Activated gamma-delta T cell treated with anti-CD3 and anti-CD28 coated beads, Interleukin-2, amount 50 U/mL, for 16 hours (primary cell): ENCODE measurements at places on chromosomes 2 and 18.

- no peak for DNase-seq
These were observed 192.1 kb upstream of the NCKAP5 start for GRCh38 chr2:133760376-133760775.

DNA sequence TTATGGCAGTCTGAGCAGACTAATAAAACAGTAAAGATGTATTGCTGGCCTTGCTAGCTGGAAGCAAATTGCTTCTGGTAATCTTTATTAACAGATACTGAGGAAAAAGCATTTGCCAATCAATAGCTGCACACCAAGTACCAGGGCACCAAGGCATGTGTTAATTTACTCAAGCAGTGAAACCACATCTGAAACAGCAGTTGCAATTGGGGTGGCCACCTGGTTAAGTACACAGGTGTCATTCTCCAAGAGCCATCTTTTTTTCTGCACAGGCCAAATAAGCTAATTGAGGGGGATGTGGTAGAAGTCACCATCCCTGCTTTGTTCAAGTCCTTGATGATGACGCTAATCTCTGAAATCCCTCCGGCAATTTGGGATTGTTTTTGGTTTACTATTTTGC is 8.6 kb upstream of the SEH1L start:
- no peak for DNase-seq

GRCh38 chr2:9752441-9753275 is 90.6 kb upstream of the TAF1B start:
- DNase-seq: peak; percentile 75

GRCh38 chr2:112591413-112591812 is 7.0 kb downstream of the CHCHD5 start:
- no peak for DNase-seq

DNA sequence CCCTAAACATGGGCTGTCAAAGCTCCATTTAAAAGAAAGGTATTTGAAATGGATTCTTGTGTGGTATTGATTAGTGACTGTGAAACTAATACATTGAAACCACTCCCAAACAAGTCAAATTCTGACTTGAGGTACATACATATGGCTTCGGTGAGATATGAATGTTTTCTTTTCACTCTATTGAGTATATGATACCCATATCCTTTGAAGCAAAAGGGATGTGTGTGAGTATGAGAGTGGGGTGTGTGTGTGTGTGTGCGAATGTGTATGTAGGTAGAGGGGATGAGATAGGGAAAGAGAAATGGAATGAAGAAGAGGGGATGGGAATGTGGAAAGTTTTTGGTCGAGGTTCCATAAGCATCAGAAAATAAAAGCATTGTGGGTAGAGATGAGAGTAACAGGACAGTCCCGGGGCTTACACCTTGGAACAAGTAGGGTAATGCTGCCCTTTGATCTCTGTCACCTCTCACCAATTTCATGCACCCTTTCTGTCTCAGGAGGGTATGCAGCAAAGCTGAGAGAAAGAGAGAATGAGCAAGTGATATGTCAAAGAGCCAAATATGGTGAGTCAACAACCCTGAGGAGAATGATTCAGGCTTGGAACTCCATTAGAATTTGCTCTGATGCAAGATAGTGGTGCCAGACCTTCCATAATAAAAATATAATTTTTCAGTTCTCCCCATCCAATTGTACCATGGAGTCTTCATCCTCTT is 64.0 kb upstream of the ZEB2 start:
- DNase-seq: no peak
